Caco-2 (cell line): ENCODE measurements at places on chromosomes 1 and 21. TPM values are rescaled to one million over a fixed set of nuclear protein-coding genes. Genes with fewer than 3 reads are reported as not detected.

SPATA17 gene
- total RNA-seq, result 0.84 and 1.1 TPM in 2 replicates

TP73 gene
- total RNA-seq, result 11.7 and 11.9 TPM in 2 replicates

CASZ1 gene
- 10.4 and 10.9 TPM in 2 replicates for total RNA-seq

LIN28A gene
- total RNA-seq, result 5.7 TPM in 2 replicates

MROH9 gene
- total RNA-seq, result not detected in 2 replicates

TMEM240 gene
- total RNA-seq, result 1.0 and 1.2 TPM in 2 replicates

NBPF6 gene
- total RNA-seq, result 0.57 and 0.84 TPM in 2 replicates

SLC30A1 gene
- 21.6 and 26.6 TPM in 2 replicates for total RNA-seq

ADORA3 gene
- not detected in 2 replicates for total RNA-seq

C1orf167 gene
- 0.64 and 0.97 TPM in 2 replicates for total RNA-seq

NTRK1 gene
- not detected in 2 replicates for total RNA-seq

RGS13 gene
- not detected in 2 replicates for total RNA-seq

PALMD gene
- 0.28 TPM in 1 of 2 replicates, not detected in the other for total RNA-seq

FAM72A gene
- 12.1 and 12.3 TPM in 2 replicates for total RNA-seq

RAB7B gene
- not detected in 2 replicates for total RNA-seq

MAP10 gene
- total RNA-seq, result not detected in 2 replicates

AUNIP gene
- total RNA-seq, result 12.3 and 16.8 TPM in 2 replicates

SLAMF9 gene
- total RNA-seq, result 0.36 TPM in 1 of 2 replicates, not detected in the other

TFF1 gene
- total RNA-seq, result 9.8 and 26.3 TPM in 2 replicates

IARS2 gene
- 123 and 136 TPM in 2 replicates for total RNA-seq

AMY1A gene
- not detected in 2 replicates for total RNA-seq

SLC2A5 gene
- total RNA-seq, result 0.70 and 1.1 TPM in 2 replicates

LCE2D gene
- not detected in 2 replicates for total RNA-seq

LCE2B gene
- not detected in 2 replicates for total RNA-seq
